ENCODE measurements at places on chromosomes 7 and 10.

- no peak for DNase-seq
These were observed 250.6 kb downstream of the C7orf25 start for GRCh38 chr7:42661312-42661711.

DNA sequence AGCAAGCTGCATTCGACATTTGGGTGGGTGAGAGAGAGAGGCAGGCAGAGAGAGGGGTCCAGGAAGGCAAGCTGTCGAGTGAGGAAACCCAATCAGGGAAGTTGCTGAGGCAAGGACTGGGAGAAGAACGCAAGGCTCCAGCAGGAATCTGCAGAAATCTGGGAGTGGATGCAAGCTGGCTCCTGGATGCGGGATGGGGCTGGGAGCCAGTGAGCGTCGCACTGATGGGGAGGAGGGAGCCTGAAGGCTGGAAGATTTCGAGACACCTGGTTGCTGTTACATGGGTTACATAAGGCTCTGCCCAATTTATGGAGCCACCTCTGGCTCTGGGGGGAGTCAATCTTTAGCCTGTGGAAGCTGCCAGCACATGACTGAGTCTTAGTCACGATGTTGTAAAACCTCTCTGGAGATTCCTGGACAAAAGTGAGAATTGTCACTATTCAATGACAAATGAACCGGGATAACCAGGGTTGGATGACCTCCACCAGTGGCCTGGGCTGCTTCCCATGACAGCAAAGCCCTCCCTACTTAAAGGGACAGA, 51.1 kb upstream of the ADRB1 start:
- DNase-seq = no peak

DNA sequence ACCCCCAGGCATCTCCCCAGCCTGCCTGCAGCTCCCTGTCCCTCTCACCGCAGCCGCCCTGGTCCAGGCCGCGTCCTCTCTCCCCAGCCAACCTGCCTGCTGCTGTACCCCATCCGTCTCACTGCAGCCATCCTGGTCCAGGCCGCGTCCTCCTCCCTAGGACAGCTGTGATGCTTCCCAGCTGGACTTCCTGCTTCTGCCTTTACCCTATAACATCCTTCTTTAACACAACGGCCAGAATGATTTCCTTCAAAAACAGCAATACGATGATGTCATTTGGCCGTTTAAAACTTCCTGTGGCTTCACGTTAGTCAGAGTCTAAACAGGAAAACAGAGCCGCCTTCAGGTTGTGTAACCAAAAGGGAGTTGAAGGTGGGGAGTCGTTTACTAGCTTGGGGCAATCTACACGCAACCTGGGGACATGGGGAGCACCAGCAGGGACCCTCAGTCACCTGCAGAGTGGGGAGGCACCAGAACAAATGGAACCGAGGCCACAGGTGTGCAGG, 32.2 kb upstream of the ZFAND2A start:
- no peak for DNase-seq

DNA sequence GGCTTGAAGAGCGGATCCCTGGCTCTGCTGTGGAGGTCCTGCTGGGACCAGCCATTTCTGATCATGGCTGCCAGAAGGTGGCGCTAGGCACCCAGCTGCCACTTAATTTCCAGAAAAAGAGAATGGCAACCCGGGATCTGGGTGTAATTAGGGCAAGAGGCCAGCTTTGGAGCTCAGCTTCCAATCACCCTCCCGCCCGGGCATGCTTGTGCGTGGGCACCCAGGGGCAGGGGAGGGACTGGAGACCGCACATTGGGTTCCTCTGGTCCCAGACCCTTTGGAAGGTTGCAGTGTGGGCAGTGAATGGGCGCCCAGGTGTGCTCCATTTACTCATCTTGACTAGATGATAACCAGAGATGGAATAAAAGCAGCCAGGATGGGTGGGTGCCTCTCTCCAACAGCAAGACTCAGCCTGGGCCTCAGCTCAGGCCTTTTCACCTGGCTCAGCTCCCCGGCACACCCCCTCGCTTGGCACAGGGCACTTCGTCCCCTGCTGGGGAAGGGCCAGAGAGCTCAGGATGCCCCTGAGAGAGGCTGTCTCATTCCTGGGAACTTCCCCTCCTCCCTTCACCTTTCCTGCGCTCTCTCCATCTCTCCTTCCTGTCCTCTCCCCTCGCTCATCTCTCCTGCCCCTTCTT, 14.7 kb downstream of the FAM241B start:
- DNase-seq = no peak

DNA sequence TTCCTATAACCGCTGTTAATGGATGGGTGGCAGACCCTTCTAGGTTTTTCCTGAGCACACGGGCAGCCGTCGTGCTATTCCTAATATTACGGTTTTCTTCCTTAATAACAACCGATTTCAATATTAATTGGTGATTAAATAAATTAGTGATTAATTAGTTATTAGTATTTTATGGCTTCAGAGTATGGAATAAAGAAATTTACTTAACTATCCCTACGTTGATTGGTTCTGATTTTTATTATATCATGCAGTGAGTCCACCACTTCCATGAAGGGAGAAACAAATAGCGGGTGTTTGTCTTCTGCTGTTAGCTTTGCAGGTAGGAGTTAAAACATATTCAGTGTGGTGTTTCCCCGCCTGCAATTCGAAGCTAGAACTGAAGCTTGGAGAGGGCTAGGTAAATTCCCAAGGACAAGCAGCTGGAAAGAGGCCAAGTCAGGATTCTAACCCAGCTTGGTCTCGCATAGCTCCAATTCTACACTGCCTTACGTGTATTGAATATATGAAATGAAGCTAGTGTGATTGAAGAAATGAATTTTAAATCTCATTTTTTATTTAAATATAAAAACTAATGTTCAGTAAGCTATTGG, 928 bp upstream of the CSTF2T start:
- peak; percentile 13 for DNase-seq

DNA sequence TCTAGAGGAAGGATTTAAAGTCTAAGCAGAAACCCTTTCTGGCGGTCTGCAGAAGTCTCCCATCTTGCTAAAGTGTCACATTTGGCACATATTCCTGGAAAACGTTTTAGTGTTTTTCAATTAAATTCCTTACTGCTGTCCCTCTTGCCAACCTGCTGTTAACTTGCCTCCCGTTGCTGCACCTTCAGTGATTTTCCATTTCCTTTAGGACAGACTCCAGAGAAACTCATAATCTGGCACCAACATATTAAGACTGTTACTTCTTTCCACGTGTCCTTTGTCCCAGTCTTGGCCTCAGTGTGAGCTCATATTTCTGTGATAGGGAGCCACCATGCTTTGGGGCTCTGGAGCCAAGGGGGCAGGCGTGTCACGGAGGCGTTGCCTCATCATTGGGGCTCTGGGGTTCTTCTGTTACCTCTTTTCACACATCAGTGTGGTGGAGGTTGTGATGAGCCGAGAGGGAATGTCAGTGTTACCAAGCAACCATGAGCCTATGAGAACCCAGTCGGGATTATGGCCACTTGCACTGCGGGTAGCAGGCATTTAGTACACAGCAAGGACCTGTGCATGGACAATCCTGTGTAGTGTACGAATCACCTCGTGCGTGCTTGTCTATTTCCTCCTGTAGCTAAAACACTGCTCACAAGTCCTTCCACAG, 26.0 kb upstream of the ZNF32 start:
- DNase-seq = no peak

DNA sequence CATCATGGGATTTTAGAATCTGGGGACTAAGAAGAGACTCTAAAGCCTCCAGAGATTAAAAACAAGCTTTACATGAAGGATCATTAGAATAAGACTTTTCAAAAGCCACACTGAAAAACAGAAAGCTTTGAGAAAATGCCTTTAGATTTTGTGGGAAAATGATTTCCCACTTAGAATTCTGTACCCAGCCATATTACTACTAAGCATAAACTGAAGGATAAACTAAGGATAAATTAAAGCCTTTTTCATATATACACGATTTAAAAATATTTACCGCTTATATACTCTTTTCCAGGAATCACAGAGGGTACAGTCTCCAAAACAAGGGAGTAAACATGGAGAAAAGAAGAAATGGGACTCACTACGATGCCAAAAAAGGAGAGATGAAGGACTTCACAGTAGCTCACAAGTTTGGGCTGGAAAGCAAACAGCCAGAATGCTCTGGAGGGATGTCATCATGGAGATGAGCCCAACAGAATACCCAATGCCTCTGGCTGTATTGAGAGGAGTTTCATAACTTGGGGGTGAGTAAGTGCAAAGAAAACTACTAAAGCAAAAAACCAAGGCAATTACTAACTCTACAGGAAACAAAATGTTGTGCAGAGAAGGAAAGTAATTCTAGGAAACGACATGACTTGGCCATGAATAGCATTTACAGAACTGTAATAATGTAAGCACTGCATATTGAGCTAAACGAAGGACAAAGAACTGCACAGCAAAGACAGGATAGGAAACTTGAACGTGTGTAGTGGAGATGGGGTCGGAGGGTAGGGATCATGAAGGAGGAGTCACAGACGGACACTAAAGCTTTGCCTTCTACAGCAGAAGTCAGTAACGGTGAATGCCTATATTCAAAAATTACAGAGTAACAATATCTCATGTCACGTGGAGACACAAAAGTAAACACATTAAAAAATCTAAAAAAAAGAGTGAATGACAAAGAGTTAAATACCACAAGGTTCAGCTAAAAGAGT, 61.4 kb upstream of the ASAH2 start:
- DNase-seq = no peak

- DNase-seq = no peak
These were observed 70.4 kb upstream of the FZD8 start for GRCh38 chr10:35712486-35712885.

DNA sequence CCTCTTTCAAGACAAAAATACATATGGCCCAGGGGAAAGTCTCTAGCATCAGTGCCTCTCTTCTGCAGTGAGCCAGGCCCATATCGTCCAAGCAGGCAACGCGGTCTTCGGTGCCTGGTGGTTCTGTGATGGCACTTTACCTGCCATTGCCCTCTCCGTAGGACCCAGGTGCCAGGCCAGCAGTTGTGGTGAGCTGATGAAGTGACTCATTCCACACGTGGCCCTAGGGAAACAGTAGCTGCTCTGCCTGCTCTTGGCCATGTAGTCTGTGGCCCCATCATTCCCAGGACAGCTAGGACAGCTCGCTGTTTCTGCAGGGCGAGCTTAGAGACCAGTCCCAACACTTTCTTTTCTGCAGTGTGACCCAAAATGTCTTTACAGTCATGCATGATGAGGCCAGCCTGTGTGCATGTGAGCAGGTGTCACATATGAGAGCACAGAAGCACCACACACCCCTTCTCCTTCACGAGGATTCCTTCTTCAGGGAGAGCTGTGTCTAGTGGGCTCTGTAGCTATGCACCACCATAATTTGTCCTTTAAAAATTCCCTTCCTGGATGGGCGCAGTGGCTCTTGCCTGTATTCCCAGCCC, 39.0 kb downstream of the SVIL start:
- DNase-seq = no peak

DNA sequence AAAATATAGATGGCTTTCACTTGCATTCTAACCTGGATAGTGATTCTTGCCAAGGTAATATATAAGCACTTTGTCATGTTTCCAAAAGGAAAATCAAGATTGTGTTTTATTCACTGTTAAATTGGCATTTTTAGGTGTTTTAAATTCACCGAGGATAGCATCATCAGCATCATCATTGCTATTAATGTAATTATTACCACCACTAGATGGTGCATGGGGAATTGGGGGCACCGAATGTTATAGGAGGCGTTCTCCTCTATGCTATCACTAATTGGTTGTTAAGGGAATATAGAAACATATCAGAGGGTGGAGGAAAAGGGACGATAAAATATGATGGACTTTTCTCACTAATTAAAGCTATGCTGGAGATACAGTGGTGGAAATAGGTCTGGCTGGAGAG, 95.5 kb downstream of the CELF2 start:
- DNase-seq = no peak

DNA sequence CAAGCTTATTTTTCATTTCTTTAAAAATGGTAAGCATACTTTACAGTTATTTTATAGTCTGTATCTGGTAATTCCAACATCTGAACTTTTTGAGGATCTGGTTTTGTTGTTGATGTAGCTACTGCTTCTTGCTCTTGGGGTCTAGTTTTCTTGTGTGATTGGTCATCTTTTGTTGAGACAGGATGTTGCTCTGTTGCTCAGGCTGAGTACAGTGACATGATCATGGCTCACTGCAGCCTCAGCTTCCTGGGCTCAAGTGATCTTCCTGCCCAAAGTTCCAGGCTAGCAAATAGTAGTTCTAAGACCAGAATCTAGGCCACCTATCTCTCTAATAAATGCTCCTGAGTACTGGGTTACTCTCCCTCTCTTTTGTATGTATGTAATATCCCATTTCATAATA, 75.7 kb downstream of the NRCAM start:
- DNase-seq = no peak

DNA sequence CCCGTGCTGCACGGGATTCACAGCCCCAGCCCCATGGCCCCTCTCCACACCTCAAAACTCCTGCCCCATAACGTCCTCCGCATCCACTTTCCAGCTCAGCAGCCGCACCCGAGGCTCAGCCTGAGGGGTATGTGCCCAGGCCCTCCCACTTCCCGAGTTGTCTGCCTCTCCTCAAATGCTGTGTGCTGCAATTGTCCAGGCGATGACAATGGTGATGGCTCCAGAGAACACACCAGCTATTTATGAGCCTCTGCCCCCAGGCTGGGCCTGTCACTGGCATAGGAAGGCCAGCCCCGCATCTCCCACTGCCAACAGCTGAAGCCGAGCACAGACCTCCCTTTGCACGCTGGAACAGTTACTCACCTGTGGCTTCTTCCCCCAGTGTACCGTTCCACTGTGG, 2.4 kb upstream of the LDB3 start:
- DNase-seq = no peak

DNA sequence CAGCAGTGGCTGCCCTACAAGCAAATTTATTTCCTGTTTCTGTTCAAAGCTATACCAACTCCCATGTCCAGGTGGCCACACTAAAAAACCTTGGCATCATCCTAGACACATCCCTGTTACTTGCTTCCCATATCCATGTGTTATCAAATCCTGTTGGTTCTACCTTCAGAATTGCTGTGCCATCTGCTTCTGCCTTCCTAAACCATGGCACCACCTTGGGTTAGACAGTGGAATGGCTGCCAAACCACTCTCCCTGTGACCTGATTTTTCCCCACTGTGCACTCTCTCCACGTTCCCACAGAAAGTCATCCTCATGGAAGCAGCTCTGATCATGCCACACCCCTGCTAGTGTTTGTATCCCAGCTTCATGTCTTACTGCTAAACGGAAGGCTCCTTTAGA, 697.6 kb upstream of the GALNT17 start:
- no peak for DNase-seq

- DNase-seq = no peak
These were observed 134.3 kb upstream of the PDE1C start for GRCh38 chr7:32204361-32205018.

DNA sequence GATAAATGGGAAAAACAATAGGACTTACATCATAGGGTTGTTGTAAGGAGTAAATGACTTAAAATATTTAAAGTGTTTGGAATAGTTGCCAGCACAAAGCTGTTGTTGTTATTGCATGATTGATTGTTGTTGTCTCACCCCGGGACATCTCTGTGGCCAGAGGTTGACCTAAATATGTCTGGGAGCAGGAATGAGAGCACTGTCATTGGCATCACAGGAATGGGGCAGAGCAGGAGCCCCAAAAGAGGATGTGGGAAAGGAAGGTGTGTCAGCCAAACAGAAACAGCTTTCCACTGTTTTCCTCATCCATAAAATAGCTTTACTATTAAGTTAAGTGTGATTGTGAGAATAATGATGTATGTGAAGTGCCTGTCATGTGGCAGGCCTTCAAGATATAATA, 121.6 kb downstream of the TMEM168 start:
- DNase-seq = no peak

Data from stimulated activated CD4-positive, alpha-beta T cell treated with anti-CD3 and anti-CD28 coated beads, TNF-alpha, amount 100 ng/mL, for 4 hours (primary cell).